ENCODE measurements at places on chromosomes 2 and 18.

DNA sequence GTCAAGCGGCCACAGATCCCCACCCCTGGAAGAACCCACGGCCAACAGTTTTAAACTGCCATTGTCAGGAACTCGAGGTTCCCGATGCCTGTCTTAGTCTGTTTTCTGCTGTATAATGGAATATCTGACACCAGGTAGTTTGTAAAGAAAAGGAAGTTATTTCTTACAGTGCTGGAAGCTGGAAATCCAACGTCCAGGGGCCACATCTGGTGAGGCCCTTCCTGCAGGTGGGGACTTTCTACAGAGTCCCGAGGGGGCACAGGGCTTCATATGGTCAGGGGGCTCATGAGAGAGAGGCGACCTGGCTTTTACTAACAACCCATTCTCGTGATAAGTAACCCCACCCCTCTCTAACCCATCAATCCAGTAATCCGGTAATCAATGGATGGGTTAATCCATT is 501.6 kb upstream of the MYT1L start:
- DNase-seq: no peak

GRCh38 chr2:145931781-145932395 is 1412.0 kb upstream of the ZEB2 start:
- no peak for DNase-seq

DNA sequence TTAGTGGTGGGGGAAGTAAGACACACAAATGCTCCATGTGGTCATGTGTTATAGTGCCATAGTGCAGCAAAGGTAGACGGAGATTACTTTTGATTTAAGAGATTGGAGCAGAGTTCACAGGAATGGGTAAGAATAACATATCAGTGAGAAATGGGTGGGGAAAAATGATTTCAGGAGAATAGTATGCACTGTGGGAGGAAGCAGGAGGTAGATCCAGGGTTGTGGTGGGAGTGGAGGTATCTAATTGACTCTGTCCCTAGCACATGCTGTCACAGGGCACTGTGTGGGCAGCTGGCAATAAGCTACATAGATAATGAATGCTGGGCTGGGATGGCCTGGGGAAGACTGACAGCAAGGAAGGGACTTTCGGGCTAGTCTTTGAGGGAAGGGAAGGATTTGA is 65.3 kb downstream of the STAT1 start:
- DNase-seq: no peak

GRCh38 chr2:138504546-138505235 is 3.1 kb downstream of the SPOPL start:
- DNase-seq: no peak

DNA sequence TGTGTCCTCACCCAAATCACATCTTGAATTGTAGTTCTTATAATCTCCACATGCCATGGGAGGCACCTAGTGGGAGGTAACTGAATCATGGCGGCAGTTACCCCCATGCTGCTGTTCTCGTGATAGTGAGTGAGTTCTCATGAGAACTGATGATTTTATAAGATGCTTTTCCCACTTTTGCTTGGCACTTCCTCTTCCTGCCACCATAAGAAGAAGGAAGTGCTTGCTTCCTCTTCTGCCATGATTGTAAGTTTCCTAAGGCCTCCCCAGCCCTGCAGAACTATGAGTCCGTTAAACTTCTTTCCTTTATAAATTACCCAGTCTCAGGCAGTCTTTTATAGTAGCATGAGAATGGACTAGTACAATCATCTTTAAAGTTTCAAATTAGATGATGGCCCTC is 902.4 kb upstream of the PIK3C3 start:
- DNase-seq: no peak

DNA sequence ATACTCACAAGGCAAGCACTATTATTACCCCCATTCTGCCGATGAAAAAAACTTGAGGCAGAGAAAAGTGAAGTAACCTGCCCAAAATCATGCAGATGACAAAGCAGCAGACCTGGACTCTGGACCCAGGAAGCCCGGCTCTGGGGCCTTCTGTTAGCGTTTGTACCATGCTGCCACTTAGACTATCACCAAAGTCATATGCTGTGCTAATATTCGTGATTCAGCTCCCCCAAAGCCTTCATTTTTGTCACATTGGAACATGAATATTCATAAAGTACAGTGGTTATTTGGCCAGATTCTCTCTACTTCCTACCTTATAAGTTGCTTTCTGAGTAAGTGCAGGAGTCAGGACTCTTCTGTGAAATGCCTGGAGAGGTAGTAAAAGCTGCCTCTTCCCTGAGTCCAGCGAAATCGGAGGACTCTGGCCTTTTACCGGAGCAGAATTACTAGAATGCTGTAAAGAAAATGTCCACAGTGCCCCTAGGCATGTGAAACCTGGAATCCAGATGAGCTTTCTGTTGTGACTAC is 86.7 kb downstream of the FTCDNL1 start:
- no peak for DNase-seq

DNA sequence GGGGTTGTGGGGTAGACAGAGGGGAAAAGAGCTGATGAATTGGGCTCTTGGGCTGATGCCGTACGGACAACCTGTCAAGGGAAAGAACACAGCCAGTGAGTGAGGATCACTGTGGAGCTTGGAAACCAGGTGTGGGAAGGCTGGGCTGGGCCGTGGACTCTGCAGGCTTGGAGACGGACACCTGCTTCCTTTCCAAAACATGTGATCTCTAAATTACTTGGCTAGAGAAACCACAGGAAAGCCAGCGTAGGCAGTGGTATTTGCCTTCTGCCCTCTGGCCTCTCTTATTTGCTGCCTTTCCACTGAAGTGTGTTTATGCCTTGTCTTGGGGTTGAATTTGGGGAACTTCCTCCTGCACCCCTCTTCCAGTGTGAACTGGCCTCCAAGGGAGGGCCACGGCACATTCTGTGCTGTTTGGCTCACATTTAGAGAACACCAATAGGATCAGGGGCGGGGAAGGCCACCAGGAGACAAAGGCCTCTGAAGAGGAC is 267.7 kb downstream of the PRKCE start:
- DNase-seq: no peak

GRCh38 chr18:57073501-57074187 is 73.2 kb upstream of the BOD1L2 start:
- DNase-seq: no peak

GRCh38 chr2:181047829-181048228 is 67.4 kb downstream of the UBE2E3 start:
- DNase-seq: no peak

DNA sequence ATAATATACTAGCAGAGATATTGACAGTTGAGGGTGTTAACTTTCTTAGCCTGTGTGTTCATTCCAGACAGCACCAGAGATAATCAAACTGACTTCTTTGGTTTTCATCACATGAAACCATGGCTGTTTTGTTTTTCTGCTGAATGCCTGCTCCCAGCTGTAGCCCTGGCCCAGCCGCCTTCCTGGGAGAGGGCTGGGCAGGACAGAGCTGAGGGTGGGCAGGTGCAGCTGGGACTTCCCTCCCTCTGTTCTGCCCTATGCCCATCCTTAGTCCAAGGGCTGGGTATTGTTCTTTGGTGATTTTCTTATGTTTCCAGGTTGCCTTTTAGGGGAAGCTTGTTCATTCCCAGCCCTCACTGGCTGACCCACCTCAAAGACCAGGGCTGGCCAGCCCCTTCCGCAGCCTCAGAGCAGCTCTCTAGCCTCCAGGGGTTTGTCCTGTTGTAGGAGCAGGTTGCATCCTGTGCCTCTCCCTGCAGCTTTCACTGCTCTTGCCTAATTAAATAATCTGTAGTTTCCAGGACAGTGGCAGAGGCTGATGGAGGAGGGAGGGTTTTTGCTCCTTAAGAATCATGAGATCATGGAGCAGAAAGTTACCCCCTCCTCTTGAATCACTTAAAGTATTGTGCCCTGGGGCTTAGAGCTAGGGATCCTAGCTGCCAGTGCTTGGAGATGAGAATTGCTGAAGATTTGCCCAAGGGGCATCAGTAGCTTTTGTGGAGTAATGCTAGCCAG is 61.4 kb downstream of the MTCL1 start:
- no peak for DNase-seq

GRCh38 chr2:181174611-181175580 is 194.5 kb downstream of the UBE2E3 start:
- DNase-seq: no peak

- no peak for DNase-seq
Measured at GRCh38 chr18:26646901-26647300, 98.5 kb upstream of the KCTD1 start.

DNA sequence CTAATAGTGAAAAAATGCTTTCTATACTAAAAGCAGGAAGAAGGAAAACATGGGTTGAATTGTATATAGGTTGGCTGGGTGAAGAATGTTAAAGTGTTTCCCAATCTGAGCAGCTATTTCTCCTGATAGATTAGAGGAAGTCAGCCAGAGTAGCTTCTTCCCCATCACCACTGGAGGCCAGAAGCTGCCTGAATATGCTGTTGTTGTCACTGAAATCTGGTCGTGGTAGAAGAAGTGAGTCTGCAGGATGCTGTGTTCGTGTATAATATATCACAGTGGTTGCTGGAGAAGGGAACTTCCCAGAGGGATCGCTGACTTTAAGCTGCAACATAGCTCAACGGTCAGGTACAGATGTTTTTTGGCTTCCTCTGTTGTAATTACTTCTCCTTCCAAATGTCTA is 247.5 kb upstream of the LRATD1 start:
- no peak for DNase-seq

GRCh38 chr2:54464341-54464740 is 8.2 kb downstream of the SPTBN1 start:
- no peak for DNase-seq

DNA sequence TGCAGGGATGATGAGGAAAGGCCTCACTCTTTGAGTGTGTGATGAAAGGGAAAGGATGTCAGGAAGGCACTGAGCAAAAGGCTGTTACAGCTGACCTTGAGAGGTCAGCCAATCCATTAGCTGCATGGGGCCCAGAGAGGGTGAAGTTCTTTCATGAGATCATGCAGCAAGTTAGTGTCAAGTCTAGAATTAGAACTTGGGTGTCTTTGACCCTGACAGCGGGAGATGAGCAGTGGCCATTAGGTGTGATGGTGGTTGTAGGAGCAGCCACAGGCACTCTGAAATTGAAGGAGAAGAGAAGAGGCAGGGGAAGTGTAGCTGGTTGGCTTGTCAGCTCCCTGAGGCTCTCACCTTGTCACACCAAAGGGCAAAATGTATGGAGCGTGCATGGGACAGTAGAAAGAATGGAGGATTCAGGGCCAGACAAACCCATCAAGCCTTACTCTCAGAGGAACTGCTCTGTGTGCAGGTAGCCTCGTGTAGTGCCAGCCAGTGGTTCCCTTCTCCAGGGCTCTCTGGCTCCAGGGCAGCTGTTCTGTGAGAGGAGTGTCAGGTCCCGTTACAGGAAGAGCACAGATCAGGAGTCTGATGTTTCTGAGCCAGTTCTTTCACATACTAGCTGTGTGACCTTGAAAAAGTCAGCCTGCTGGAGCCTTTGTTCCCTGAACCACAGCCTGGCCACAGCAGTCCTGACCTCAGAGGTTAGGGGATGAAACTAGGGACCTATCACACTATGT is 35.9 kb downstream of the MAP4K4 start:
- DNase-seq: no peak

DNA sequence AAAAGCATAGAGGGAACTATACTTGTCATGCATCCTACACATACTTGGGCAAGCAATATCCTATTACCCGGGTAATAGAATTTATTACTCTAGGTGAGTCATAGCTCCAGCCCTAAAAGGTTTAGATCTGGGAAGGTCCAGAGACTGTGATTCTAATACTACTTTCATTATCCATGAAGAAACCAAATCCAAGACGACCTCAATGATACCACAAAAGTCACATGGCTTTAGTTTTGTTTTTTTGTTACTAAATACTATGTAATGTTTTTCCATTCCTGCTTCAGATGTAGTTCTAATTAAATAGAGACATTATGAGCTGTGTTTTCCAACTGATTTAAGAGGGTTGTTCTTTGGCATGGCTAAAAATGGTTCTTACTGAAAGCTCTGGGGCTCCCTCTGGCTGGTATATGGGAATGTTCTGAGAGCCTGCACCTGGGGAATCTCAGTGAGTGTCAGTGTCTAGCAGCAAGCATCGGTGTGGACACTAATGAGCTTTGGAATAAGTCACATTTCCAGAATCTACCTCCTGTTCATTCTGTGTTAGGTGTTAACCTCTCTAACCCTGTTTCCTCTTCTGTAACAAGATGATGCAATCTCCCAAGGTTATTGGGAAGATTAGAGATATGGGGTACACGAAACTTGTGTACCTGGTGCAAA is 20.5 kb upstream of the IL1RL2 start:
- no peak for DNase-seq

GRCh38 chr18:6001867-6002266 is 106.5 kb upstream of the TMEM200C start:
- DNase-seq: no peak

DNA sequence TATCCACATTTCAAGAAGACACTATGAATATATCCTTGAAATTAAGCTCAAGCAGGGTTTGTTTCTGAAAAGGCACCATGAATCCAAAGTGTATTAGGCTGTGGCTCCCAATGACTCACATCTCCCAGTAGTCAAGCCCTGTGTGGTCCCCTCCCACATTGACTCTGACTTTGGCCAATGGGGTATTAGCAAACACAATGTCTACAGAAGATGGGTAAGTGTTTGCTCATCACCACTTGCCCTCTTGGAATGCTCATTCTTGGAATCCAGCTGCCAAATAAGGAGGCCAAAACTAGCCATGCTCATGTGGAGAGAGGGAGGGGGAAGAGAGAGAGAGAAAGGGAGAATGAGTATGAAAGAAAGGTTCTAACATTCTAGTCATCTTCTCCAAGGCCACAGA is 490.0 kb downstream of the TXNL1 start:
- DNase-seq: no peak

- DNase-seq: no peak
Measured at GRCh38 chr18:30163573-30163972, 879.0 kb downstream of the DSC3 start.

GRCh38 chr18:37669991-37670534 is 104.5 kb upstream of the CELF4 start:
- no peak for DNase-seq

- DNase-seq: no peak
Measured at GRCh38 chr2:11907190-11907589, 160.8 kb downstream of the LPIN1 start.

GRCh38 chr2:166539340-166540162 is 45.5 kb upstream of the SCN7A start:
- no peak for DNase-seq

DNA sequence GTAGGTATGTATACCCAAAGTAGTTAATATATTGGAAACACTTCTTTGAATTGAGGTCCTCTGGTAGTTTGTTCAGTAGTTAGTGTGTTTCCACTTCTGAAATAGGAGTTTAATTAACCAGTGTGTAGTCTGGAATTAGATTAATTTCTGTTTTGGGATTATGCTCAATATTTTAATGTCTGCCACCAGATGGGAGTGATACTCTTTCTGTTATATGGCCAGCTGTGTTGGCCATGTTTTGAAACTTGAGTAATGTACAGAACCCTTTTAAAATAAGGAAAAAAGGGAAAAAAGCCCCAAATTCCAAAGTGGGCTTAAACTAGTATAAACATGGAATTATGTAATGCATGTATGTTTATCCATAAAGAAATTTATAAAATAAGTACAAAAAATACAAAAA is 147.7 kb downstream of the CTNNA2 start:
- no peak for DNase-seq

- DNase-seq: no peak
Measured at GRCh38 chr2:898319-898718, 52.3 kb upstream of the SNTG2 start.

- no peak for DNase-seq
Measured at GRCh38 chr2:119049968-119050704, 108.1 kb downstream of the MARCO start.

GRCh38 chr2:160836755-160837154 is 323.5 kb upstream of the TANK start:
- no peak for DNase-seq
